ENCODE measurements at places on chromosomes 12 and 14. TPM values are rescaled to one million over a fixed set of nuclear protein-coding genes. Genes with fewer than 3 reads are reported as not detected.

DNA sequence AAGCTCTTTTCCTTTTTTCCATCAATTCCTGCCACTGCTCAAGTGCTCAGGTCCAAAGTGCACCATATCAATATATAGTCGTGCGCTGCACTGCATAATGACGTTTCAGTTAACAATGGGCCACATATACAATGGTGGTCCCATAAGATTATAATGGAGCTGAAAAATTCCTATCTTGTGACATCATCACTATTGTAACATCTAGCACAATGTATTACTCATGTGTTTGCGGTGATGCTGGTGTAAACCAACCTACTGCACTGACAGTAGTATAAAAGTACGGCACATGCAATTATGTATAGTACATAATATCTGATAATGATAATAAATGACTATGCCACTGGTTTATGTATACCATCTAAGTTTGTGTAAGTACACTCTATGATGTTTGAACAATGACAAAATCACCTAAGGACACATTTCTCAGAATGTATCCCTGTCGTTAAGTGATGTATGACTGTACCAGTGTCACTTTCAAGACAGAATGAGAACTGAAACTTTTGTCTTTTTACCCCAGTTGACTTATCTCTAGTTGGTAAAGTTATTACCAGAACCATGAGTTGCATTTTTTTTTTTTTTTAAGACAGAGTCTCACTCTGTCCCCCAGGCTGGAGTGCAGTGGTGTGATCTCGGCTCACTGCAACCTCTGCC lies 53.7 kb upstream of the INSM2 start:
- peaks cover 7% of the 10 kb centered on the region for H3K4me1 ChIP-seq
- H3K27me3 ChIP-seq, result peaks cover 4% of the 10 kb centered on the region
- no peak for DNase-seq
- H3K4me3 ChIP-seq, result no peak overlapping the region

DNA sequence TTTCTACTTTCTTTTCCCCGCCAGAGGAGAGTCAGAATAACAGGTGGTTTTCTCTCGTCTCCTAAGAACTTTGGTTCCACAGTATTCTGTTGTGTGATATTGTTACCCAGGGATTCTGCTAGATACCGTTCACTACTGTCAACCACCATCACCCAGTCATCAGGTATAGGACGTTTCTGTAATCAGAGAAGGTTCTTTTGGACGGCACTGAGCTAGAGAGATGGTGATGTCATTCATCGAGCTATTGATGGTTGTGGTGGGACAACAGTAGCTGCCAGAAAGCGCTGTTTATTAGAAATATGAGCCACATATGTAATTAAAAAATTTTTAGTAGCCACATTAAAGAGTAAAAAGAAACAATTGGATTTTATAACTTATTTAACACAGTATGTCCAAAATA lies 17.0 kb downstream of the ERC1 start:
- H3K27me3 ChIP-seq, result no peaks in the 10 kb centered on the region
- no peaks in the 10 kb centered on the region for H3K36me3 ChIP-seq
- no peak for DNase-seq
- H3K4me3 ChIP-seq, result no peak overlapping the region

DNA sequence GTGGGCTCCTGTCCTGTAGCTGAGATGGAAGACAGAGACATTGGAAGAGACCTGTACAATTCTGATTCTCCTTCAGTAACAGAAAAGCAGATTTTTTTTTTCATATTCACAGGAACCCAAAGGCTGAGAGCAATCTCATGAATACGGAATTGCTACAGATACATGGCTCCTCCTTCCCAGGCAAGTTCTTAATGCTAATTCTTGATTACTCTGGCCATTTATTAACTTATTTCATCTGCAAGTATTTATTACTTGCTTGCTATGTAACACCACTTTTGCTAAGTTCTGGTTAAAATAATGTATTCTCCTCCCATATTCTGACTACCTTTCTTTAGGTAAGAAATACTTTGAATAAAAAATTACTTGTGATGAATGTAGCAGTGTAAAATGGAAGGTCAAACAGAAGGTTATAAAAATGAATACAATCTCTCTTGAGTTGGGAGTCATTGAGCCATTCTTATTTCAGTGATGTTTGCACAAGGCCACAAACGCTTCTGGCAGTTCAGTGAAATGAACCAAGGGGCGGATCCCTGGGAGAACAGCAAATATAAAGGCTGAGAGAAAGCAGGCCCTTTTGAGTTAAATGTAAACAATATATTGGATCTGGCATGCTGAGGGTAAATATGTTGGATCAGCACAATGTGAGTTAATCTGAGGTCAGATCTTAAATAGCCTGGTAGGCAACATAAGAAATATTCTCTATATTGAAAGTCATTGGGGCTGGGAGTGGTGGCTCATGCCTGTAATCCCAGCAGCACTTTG lies 37.6 kb downstream of the MUCL1 start:
- H3K27me3 ChIP-seq, result no peaks in the 10 kb centered on the region
- H3K4me1 ChIP-seq, result no peaks in the 10 kb centered on the region
- DNase-seq, result no peak
- no peak overlapping the region for H3K27ac ChIP-seq

- H3K4me1 ChIP-seq, result no peaks in the 10 kb centered on the region
- no peak overlapping the region for H3K4me3 ChIP-seq
- H3K36me3 ChIP-seq, result no peaks in the 10 kb centered on the region
These were observed 85.3 kb upstream of the FLRT2 start for GRCh38 chr14:85444635-85445034.

- no peaks in the 10 kb centered on the region for H3K27me3 ChIP-seq
- H3K4me1 ChIP-seq, result no peaks in the 10 kb centered on the region
- no peak overlapping the region for H3K4me3 ChIP-seq
- no peak for DNase-seq
These were observed 37.8 kb downstream of the MARK3 start for GRCh38 chr14:103423050-103423461.

DNA sequence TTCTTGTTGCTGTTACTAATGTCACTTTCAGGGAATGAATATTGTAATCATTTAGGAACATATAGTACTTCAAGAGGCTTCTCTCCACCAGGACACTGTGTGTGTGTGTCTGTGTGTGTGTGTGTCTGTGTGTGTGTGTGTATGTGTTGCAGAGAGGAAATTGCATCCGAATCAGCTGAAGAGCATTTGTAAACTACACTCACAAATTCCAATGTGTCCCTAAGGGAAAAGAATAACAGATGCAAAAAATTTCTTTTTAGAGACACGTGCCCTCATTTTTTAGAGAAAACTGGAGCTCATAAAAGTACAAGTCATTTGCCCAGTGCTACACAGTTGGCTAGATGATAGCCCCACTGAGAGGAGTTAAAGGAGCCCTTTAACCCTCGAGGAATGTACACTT lies 168.8 kb downstream of the ANO4 start:
- no peak overlapping the region for H3K27ac ChIP-seq
- H3K27me3 ChIP-seq, result no peaks in the 10 kb centered on the region
- H3K4me1 ChIP-seq, result peaks cover 7% of the 10 kb centered on the region
- H3K36me3 ChIP-seq, result no peaks in the 10 kb centered on the region
- no peak overlapping the region for H3K4me3 ChIP-seq

- H3K27me3 ChIP-seq, result no peaks in the 10 kb centered on the region
- H3K36me3 ChIP-seq, result no peaks in the 10 kb centered on the region
- no peak overlapping the region for H3K27ac ChIP-seq
- no peak for DNase-seq
- no peak overlapping the region for H3K4me3 ChIP-seq
These were observed 312.4 kb downstream of the FOXG1 start for GRCh38 chr14:29078810-29079522.

GRCh38 chr14:104322531-104323366 lies 184.4 kb downstream of the KIF26A start:
- H3K27ac ChIP-seq, result no peak overlapping the region
- DNase-seq, result peak; percentile 45
- H3K36me3 ChIP-seq, result no peaks in the 10 kb centered on the region
- H3K4me3 ChIP-seq, result no peak overlapping the region
- H3K27me3 ChIP-seq, result no peaks in the 10 kb centered on the region

DNA sequence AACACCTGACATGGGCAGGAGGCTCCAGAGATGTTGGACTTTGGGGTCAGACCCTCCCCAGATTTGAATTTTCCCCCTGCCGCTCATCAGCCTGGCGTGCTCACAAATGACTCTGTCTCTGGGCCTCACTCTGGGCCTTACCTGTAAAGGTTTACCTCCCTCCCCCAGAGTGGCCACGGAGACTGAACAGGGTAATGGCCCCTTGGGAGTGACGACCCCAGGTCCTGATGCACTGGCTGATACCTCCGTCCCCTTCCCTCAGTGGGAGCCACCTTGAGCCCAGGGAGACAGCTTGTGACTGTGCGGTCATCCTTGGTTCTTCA lies 7.0 kb downstream of the SLC25A29 start:
- H3K36me3 ChIP-seq, result peaks cover 67% of the 10 kb centered on the region
- DNase-seq, result no peak
- H3K4me3 ChIP-seq, result no peak overlapping the region
- peaks cover 15% of the 10 kb centered on the region for H3K4me1 ChIP-seq

DNA sequence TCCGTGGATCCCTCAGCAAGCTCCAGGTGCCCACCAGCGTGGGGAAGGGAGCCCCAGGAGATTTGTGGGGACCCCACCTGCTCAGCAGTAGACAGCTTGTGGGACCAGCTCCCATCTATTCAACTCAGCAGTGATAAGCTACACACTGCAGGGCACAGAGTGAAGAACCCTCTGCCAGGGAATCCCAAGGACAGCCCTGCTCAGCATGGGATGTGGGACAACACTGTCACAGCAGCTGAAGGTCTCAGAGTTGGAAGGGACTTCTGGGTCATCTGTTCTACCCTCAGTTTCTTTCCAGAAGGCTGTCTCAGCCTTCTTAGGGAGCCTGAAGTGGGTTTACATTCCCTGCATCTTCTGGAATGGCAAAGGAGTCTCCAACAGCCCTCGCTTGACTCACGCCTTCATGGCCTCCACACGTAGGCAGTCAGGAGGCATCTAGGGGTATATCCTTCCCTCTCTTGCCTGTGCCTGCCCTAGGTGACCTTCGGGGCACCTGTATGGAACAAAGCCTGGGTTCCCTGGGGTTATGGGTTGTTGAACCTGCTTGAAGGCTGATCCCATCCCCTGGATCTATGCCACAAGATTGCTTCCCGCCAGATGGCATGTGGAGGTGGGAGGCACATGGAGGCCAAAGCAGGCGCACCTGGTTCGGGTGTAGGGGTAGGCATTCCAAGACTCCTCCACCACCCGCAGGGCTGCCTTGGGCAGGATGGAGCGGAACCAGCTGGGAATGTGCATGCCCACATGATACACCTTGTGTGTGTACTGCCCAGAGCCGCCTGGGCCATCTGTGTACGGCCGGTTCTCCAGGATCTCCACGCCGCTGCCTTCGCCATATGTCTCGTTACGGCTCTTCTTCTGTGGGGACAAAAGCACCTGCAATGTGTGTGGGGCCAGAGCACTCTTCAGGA lies 33.0 kb downstream of the ARL6IP4 start:
- no peaks in the 10 kb centered on the region for H3K36me3 ChIP-seq
- H3K27ac ChIP-seq, result no peak overlapping the region
- no peaks in the 10 kb centered on the region for H3K4me1 ChIP-seq

GRCh38 chr12:91877022-91877421 lies 268.6 kb downstream of the BTG1 start:
- no peaks in the 10 kb centered on the region for H3K27me3 ChIP-seq
- no peak overlapping the region for H3K27ac ChIP-seq
- DNase-seq, result peak; percentile 63
- no peak overlapping the region for H3K4me3 ChIP-seq
- no peaks in the 10 kb centered on the region for H3K36me3 ChIP-seq

DNA sequence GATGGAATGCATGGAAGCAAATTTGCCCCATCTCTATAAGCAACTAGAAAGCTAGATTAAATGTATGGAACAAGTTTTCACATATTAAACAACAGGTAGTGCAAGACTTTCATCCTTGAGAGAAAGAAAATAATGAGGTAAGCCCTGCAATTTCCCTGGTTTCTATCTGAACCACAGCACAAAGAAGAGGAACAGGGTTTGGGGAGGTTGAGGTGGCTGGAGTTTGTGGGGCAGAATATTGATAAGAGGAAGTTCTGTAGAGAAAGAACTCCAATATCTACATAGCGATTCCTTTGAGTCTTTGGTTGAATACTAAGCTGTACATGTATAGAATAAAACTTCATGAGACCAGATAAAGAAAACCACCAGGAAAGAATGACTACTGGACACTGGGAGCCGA lies 96.3 kb upstream of the CCND2 start:
- no peak for DNase-seq
- no peak overlapping the region for H3K27ac ChIP-seq
- H3K27me3 ChIP-seq, result no peaks in the 10 kb centered on the region
- H3K4me3 ChIP-seq, result no peak overlapping the region
- no peaks in the 10 kb centered on the region for H3K36me3 ChIP-seq

GRCh38 chr12:77486872-77487271 lies 343.8 kb upstream of the NAV3 start:
- no peaks in the 10 kb centered on the region for H3K4me1 ChIP-seq
- no peak overlapping the region for H3K27ac ChIP-seq
- DNase-seq, result no peak
- H3K4me3 ChIP-seq, result no peak overlapping the region
- no peaks in the 10 kb centered on the region for H3K36me3 ChIP-seq

Gene MAP1LC3B2
- total RNA-seq, result 1.4 TPM

Gene HSPB8
- total RNA-seq, result 11.8 TPM

Gene P2RX7
- total RNA-seq, result 0.18 TPM

Gene GALNT8
- total RNA-seq, result 1.4 TPM

Gene OR10A7
- total RNA-seq, result not detected

Gene DDIT3
- 31.6 TPM for total RNA-seq

Gene IFI27L1
- 38.0 TPM for total RNA-seq

Gene ZFHX2
- 12.8 TPM for total RNA-seq

Gene KLHL33
- 0.09 TPM for total RNA-seq

Gene KLRC3
- total RNA-seq, result not detected

Gene RNF212B
- total RNA-seq, result not detected

Gene RTL1
- 0.86 TPM for total RNA-seq
